Hindlimb muscle (tissue), 1 donor: ENCODE measurements at places on chromosomes 1 and 21. TPM values are rescaled to one million over a fixed set of nuclear protein-coding genes. Genes with fewer than 3 reads are reported as not detected.

RHD gene
- polyA plus RNA-seq, result 0.30 TPM

DNA sequence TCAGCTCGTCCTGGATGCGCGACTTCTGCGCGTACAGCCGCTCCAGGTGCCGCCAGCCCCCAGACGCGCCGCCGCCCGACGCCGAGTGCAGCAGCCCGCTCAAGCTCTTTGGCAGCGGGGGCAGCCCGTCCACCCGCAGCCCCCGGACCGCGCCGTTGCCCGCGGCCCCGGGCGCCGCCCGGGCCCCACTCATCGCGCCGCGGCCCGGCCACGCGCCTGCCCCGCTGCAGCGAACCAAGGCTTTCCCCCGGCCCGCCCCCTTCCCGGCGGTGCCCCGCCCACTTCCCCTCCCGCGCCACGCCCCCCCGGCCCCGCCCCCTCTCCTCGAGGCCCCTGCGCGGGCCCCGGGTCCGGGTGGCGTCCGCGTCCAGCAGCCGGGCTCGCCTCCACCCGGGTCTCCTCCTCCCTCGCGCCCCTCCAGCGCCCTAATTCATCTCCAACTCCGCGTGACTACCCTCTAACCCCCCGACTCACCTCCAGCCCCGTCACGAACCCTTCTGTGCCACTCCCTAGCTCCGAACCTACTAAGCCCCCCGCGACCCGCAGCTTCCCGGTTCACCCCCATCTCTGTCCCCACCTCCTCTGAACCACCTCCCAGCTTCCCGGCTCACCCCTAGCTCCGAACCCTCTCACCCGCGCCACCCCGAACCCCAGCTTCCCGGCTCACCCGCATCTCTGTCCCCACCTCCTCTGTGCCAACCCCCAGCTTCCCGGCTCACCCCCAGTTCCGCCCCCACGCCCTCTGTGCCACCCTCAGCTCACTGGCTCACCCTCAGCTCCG, at the start of gene FAM89A:
TSS of gene FAM89A (minus strand) at position 236 of the 781 bp plus-strand sequence. CDS start at position 193, 43 bp downstream.
- DNase-seq, result peak; percentile 47

GNL2 gene
- 45.7 TPM for polyA plus RNA-seq

DENND2C gene
- polyA plus RNA-seq, result 10.1 TPM

- DNase-seq, result no peak
These were observed 923.4 kb downstream of the NCAM2 start for GRCh38 chr21:21921410-21922232.
